ENCODE measurements at places on chromosomes 2 and 18.

GRCh38 chr2:213246497-213247281 lies 37.6 kb upstream of the SPAG16 start:
- DNase-seq: peak; percentile 55

- no peak for DNase-seq
Observed at GRCh38 chr18:79532313-79533007, 136.7 kb downstream of the NFATC1 start.

DNA sequence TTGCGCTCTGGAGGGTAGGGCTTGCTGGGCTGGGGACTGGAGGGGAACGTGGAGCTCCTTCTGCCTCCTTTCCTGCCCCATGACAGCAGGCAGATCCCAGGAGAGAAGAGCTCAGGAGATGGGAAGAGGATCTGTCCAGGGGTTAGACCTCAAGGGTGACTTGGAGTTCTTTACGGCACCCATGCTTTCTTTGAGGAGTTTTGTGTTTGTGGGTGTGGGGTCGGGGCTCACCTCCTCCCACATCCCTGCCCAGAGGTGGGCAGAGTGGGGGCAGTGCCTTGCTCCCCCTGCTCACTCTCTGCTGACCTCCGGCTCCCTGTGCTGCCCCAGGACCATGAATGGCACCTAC lies 4.3 kb downstream of the GPR35 start:
- DNase-seq: no peak

DNA sequence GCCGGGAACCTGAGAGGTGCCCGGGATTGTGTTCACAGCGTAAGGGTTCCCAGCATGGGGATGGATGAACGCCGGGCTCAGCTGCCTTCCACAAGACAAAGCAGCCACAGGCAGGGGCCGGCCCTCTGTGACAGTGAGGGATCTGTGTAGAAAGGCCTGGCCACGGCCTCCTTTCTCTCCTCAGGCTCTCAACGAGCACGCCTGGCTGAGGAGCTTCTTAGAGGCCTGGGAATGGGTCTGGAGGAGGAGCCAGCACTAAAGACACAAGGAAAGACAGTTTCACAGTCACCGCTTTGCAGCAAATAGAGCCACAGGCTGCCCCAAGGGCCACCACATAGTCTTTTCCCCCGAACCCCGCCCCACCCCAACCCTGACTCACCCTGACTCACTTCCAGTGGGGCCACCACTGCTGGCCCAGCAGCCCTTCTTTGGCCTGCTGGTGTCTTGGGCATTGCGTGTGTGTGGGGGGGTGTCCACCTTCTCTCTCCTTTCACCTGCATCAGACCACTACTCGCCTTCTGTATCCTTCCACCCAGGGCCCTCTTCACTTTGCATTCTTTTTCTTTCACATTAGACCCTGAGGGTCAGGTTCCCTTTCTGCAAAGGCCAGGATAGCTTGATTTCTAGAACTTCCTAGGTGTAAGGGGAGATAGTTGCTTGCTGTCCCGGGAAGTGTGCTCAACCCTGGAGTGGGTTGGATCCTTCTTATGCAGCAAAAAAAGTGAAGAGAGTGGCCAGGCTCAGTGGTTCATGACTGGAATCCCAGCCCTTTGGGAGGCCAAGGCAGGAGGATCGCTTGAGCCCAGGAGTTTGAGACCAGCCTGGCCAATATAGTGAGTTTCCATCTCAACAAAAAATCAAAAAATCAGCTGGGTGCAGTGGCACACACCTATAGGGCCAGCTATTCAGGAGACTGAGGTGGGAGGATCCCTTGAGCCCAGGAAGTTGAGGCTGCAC lies 19.3 kb upstream of the HPCAL1 start:
- DNase-seq: peak; percentile 74

- DNase-seq: no peak
Observed at GRCh38 chr2:118133916-118134315, 45.6 kb downstream of the INSIG2 start.

DNA sequence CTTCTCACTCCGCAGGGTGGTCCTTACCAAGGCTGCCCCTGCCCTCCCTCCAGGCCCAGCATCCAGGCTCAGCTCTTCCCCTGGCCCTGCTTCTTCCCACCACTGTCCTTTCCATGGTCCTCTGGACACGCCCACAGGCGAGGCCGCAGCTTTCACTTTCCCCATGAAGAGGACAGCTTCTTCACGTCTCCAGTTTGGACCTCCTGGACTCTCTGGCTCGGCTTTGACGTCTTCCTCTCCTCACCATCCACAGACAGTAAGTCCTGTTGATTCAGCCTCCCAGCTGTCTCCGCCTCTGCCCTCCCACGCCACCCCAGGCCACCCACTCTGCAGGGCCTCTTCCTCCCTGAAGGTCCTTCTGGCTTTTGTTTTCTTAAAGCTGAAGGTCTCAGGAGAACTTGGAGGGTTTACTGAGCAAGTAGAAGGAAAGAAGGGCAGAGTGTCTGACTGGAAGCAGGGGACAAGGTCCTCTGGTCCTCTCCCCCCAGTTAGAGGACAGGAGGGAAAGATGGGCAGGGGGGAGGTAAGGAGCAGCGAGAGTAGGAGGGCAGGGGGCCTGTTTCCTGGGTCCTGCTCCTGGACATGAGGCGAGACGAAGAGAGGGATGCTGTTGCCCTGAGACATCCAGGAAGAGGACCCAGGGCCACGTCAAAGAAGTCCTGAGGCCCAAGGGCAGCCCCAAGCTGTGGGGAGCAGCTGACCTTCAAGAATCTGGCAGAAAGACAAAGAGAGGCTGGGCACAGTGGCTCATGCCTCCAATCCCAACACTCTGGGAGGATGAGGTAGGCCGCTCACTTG lies 24.7 kb upstream of the NMUR1 start:
- DNase-seq: no peak

GRCh38 chr2:234620018-234620417 lies 123.1 kb upstream of the ARL4C start:
- no peak for DNase-seq

GRCh38 chr2:2501454-2502200 lies 170.6 kb upstream of the MYT1L start:
- peak; percentile 7 for DNase-seq

DNA sequence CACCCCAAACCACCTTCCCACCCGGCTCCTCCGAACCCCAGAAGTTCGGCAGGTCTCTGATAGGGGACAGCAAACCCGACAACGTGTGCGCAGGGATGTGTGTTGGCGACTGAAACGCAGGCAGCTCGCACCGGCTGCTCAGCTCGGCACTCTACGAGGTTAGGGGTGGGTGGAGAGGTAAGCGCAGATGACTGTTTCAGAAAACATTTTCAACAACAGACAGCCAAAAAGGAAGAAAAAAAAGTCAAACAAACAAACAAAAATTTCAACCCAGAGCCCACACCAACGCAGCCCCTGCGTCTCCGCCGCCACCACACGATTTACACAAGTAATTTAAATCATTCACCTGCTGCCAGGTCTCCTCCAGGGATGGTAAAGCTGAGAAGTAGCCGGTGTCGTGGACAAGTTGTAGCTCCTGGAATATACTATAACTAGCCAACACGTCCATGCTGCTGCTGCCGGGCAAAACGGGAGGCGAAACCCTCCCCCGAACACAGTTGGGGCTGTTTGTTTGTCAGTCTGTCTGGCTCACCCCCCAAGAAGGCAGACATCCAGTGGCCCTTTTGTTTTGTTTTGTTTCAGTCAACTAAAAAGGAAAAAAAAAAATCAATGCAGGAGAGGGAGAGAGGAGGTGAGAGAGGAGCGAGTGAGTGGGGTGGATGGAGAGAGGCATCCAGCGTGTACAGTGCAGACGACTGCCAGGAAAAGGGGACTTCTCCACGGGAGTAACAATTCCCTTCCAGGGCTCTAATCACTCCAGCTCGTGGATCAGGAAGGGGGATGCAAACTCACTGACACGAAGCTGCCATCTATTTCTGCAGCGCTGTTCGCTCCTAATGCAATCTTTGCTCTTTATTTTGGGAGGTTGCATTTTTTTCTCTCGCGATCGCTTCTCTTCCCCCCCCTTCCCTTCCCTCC lies at the start of gene KLF7:
Gene KLF7, minus strand, starts transcription at position 828 of the 918 bp plus-strand sequence. Its CDS starts 380 bp downstream, at position 448.
- DNase-seq: no peak

DNA sequence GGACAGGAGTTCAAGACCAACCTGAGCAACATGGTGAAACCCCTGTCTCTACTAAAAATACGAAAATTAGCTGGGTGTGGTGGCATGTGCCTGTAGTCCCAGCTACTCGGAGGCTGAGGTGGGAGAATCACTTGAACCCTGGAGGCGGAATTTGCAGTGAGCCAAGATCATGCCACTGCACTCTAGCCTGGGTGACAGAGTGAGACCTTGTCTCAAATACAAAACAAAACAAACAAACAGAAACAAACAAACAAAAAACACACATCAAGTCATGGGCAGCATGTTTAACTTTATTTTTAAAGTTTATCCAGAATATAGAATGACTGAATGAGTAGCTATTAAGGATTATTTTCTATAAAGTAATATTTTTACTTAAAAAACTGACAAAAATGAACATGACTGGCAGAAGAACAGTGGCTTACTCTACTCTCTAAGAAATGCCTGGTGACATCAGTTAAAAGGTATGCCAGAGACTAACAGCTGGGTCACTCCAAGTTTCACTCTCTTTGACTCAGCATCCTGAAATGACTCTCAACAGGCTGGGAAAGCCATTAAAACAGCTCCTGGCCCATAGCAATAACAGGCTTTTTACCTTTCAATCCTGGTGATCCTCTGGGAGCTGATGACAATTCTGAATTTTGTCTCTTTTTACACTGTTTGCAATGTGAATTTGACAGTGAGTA lies 281.6 kb upstream of the STON1 start:
- peak; percentile 94 for DNase-seq

DNA sequence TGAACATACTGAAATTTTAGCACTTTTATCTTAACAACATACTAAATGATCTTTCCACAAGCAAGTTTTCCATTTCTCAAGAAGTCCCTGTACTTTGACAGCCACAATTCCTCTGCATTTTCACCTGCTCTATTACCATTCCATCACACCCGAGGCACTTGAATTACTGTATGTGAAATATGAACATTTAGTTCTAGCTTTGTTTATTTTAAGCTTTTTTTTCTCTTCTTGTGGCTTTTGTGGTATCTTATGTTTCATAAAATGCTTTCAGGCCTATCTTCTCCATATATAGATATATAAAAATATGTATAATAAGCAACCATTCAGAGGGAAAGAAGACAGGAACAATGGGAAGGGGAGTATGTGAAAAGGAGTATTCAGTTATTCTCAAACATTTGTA lies 693.9 kb downstream of the SATB2 start:
- DNase-seq: no peak

- no peak for DNase-seq
Observed at GRCh38 chr2:177727577-177728398, 335.2 kb downstream of the AGPS start.

- peak; percentile 86 for DNase-seq
Observed at GRCh38 chr2:234467289-234467688, 29.6 kb downstream of the ARL4C start.

DNA sequence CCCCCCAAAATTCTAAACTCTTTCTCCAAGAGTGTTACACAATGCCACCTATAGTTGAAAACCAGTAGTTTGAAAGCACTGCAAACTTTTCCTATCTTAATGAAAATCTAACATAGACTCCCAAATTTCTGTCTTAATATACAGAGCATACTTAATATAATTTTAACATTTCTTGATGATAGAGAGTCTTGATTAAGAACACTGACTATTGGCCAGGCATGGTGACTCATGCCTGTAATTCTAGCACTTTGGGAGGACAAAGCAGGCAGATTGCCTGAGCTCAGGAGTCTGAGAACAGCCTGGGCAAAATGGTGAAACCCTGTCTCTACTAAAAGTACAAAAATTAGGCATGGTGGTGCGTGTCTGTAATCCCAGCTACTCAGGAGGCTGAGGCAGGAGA lies 34.2 kb downstream of the ASXL2 start:
- peak; percentile 41 for DNase-seq

DNA sequence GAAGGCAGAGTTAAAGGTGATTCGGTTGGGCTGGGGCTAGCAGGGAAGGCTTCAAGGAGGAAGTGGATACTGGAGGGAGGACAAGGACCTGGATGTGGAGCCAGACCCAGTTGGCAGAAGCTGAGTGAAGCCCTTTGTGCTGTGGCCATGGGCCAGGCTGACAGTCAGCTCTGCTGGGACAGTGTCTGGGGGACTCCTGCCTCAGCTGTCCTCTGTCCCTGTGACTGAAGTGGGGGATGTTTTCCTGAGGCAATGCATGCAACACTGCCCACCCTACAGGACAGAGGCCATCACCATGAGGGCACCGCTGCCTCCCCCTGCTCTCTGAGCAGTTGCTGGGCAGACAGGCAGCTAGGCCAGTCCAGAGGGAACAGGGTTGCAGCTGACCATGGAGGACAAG lies 40.0 kb downstream of the ST8SIA5 start:
- no peak for DNase-seq

DNA sequence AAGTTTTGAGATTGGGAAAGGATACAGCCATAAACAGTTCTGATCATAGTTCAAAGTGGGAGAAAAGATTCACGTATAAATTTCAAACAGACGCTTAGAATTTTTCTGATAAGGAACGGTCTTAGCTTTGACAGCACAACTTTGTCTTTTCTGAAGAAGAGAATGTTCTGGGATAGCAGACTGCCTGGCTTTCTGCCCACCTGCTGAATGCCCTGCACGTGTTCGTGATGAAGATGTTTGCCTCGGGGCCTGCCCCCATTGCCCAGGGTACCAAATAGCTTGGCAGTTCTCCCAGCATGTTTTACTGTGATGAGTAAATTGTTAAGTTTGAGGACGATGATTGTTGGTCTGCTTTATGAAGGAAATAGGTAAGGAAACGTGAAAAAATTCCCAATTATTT lies 4.6 kb downstream of the MRPL33 start:
- DNase-seq: no peak

GRCh38 chr2:232338759-232339106 lies 39.8 kb upstream of the ALPP start:
- DNase-seq: no peak

GRCh38 chr18:78126536-78126935 lies 853.1 kb upstream of the SALL3 start:
- DNase-seq: no peak

DNA sequence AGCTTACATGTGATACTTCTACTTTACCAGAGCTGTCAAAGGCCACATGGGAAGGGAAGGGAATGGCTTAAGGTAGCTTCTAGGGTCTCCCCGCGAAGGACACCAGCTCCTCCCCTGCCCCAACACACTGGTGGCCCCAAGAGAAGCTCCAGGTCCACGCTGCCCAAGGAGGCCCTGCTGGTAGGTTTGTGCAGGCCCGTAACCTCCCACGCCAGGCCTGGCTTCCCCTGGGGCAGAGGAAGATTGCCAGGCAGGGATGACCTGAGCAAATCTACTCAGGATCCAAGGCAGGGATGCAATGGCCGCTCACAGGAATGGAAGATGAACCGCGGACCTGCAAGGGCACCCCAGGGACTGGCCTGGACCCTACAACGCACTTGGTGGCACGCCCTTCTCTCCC lies 205.1 kb downstream of the MGAT5 start:
- no peak for DNase-seq

- no peak for DNase-seq
Observed at GRCh38 chr2:190119923-190120590, 57.5 kb upstream of the MSTN start.

GRCh38 chr2:149611100-149611820 lies 23.7 kb upstream of the MMADHC start:
- peak; percentile 60 for DNase-seq

DNA sequence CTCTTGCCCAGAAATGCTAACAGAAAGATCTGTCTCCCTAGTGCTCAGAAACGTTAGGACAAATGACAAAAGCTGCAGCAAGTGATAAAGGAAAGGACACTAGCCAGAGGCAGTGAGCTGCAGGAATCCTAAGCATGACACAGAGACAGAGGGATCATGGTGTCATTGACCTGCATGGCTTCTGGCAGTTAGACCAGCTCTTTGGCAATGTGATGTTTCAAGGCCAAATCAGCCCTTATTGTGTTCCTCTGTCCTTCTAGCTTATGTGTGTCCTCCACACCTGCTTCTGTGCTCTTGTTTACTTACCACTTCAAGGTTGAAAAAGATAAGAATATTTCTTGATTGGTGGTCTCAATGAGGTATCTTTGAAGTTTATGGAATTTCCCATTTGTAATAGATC lies 120.8 kb downstream of the RHBDD1 start:
- no peak for DNase-seq

GRCh38 chr2:124026503-124026902 lies 1.4 kb downstream of the CNTNAP5 start:
- DNase-seq: no peak

Data from bronchial epithelial cell (primary cell).